ENCODE measurements at places on chromosomes 16 and 17.
A peak's percentile ranks its signal among the peaks of the same experiment; 100 is the strongest.

DNA sequence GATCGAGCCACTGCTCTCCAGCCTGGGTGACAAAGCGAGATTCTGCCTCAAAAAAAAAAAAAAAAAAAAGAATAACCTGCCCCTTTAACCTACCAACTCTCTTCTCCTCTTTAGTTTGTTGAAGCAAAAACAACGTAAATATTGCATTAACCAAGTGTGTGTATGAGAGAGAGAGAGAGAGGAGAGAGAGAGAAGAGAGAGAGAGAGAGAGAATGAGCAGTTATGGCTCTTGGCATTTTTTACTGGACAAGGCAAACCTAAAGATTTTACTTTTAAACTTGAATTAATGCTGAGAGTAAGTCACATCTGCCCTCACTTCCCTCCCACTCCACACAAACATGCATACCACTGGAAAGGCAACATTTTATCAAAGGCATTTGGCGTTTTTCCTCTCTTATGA is 3.0 kb upstream of the SLFN5 start:
- DNase-seq = no peak

DNA sequence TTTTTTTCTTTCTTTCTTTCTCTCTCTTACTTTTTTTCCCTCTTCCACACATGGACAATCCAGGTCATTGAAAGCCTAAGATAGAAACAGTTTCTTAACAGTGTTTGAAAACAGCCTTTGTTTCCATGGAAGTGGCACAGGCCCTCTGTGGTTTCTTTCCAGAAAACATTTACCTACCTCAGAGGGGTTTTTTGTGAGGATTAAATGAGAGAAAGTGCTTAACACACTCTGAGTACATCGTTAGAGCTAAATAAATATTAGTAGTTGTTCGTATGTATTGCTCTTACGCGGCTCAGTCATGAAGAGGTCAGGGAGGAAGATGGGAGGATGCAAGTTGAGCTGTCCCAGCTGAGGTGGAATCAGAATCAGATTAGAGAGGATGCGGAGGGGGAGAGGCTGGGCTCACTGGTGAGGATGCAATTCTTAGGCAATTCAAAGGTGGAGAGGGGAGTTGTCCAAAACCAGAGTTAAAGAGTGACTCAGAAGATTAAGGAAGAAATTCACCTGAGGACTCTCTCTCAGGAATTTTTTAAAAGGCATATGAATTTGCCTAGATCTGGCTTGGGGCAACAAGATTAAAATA is 345.4 kb downstream of the PMP22 start:
- no peak for DNase-seq

DNA sequence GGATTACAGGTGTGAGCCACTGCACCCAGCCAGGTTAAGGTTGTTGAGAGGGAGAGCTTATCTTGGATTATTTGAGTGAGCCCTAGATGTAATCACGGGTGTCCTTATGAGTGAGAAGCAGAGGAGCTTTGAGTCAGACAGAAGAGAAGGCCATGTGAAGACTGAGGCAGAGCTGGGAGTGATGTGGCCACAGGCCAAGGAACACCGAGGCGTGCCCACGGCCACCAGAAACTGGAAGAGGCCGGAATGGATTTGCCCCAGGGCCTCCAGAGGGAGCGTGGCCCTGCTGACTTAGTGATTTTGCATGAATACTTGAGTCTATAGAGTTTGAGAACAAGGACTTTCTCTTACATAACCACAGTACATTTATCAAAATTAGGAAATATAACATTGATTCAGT is 137.7 kb downstream of the RPTOR start:
- DNase-seq = no peak

DNA sequence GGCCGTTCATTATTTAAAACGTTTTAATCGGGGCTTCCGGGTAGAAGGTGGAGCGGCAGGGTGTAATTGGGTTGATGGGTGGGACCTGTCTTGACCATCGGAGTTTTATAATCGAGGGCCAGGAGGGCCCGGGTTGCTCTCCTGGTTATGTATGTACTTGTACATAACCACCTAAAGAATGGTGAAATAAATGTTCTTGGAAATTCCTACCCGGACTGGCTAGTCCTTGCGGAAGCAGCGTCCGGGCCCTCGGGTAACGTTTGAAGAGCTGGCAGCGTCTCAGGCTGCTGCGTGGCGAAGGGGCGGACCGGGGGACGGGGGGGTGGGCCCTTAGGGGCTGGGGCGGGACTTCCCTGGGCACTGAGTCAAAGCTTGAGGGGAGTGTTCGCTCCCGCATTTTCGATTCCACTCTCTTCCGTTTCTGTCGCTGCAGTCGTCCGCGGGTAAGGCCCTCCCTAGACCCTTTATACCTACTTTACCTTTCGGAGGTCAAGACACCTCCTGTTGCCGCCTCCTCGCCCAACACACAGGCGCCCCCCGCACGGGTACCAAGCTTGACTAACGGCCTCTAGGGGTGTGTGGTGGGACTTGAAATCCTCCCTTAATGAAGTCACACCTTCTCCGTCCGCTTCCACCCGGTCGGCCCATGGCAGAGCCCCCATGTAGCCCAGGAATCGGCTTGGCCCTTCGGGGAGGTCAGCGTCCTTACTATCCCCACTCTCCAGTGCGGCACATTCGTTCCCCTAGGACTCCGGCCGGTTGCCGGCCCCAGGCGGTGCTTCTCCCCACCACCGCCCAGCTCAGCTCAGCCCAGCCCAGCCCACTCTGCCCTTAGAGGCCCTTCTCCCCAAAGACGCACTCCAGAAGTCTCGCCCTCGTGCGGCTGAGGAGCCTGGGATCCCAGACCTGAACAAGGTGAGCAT is at the start of gene TMEM106A:
Gene TMEM106A, plus strand, starts transcription at position 396 of the 923 bp plus-strand sequence. CDS start 1,167 bp downstream, outside the sequence.
- peak; percentile 97 for DNase-seq

DNA sequence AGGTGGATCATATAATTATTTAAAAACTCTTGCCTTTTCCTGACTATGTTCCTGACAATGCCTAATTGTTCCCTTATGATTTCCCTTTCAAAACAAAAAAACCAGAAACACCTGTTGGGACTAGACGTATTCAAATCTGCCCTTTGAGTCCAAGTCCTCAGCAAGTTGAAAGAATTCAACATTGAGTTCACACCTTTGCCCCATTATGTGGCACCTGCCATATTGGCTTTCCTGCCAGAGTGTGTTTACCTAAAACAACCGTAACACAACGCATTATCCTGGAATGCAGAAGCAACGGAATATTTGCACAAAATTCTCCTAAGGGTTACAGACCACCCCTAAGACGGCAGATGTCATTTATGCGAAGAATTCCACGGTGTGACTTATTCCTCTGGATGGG is 105.9 kb downstream of the ZFHX3 start:
- DNase-seq = no peak

DNA sequence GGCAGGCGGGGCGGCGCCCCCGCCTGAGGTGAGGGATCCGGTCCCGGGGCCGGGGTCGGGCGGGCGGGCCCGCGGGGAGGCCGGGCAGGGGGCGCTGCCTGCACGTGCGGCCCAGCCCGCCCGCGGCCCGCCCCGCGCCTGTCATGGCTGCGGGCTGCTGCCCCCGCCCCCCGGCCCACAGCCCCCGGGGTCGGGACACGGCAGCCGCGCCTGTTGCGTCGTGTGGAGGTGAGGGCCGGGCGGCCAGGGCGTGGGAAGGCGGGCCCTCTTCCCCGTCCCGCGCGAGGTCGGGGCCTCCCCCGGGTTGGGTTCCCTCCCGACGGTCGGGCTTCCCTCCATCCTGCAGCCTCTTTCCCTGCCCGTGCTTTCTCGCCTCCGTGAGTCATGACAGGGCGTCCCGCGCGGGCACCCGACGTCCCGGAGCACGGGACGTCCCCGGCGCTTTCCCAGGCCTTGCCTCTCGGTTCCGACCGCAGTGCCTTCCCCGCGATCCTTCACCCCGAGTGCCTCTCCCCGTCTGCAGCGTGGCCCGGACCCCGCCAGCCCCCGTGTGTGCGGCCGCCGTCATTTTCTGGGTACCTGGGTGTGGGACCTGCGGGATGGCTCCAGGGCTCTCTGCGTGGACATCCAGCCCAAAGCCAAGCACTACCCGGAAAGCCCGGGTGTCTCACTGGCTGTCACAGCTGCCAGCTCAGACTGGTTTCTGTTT is 76.7 kb downstream of the CHD9 start:
- DNase-seq = peak; percentile 92

- no peak for DNase-seq
These were observed 232.8 kb upstream of the SALL1 start for GRCh38 chr16:51383909-51384308.

DNA sequence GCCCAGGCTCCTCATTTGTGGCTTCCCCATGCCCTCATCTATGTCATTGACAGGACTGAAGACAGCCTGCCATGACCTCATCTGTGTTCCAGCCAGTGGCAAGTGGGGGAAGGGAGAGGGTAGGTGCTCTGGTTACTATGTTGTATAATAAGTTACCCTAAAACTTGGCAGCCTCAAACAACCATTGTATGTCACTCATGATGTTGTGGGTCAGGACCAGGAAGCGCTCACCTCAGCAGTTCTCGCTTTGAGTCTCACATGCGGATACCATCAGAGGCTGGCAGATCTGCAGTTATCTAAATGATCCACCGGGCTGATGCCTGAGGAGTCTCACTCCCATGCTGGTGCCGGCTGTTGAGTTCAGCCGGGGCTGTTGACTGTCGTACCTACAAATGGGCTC is 89.0 kb upstream of the TMEM97 start:
- DNase-seq = no peak

GRCh38 chr16:89048090-89048725 is 45.4 kb upstream of the ACSF3 start:
- DNase-seq = no peak

DNA sequence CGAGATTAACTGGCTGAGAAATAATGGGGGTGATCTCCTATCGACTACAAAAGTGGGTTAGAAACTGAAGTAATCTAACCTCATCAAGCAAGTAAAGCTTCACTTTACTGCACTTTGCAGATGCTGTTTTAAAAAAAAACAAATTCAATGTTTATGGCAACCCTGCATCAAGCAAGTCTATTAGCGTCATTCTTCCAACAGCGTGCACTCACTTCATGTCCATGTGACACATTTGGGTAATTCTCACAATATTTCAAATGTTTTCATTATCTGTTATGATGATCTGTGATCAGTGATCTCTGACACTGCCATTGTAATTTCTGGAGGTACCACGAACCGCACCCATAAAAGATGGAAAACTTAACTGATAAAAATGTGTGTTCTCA is 70.8 kb downstream of the KANSL1 start:
- no peak for DNase-seq

DNA sequence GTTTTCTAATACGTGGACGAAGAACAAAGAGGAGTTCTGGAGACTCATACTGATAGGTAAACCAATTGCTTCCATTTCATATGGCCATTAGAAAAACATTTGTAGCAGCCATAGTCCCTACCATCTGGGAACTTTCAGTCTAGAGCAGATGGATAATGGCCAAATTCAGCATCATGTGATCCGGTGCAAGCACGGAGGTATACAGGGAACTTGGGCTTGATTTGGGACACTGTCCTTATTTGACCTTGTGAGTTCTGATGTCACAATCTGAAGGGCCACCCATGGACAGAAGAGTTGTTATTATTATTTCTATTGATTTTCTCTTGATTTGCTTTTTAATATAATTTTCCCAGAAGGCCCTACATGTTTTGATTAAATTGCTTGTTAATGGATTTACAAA is 154.6 kb upstream of the ZNF267 start:
- DNase-seq = no peak

- DNase-seq = no peak
These were observed 126.6 kb downstream of the LAT start for GRCh38 chr16:29111421-29111820.

DNA sequence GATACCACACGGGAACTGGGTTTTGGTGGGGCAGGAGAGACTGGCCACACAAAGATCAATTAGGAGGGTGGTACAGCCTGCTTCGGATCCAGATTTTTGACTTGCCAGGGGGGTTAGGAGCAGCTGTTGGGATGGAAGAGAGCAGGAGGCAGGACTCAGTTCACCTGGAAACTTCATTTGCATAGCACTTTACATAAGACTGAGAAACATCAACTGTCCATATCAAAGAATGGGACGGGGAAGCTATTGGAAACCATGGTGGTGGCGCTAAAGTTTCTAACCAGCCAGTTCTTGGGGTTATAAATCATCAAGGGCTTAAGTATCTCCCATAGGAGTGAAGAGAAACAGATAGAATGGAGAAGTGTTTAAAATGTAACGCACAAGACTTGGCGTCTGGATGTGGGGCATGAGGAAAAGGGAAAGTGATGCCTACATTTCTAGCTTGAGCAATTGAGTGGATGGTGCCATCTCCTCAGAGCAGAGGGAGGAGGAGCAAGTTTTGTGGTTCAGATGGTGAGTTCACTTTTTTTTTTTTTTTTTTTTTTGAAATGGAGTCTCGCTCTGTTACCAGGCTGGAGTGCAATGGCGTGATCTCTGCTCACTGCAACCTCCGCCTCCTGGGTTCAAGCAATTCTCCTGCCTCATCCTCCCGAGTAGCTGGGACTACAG is 6.4 kb upstream of the SRCAP start:
- peak; percentile 82 for DNase-seq

GRCh38 chr16:1096169-1097082 is at the start of gene C1QTNF8:
C1QTNF8 (minus strand) TSS chr16:1096244; CDS start chr16:1094922, 1,322 bp downstream.
- no peak for DNase-seq

GRCh38 chr16:54685682-54686081 is 245.0 kb upstream of the IRX5 start:
- DNase-seq = no peak

GRCh38 chr17:19302791-19303331 is 59.7 kb downstream of the B9D1 start:
- DNase-seq = peak; percentile 74

DNA sequence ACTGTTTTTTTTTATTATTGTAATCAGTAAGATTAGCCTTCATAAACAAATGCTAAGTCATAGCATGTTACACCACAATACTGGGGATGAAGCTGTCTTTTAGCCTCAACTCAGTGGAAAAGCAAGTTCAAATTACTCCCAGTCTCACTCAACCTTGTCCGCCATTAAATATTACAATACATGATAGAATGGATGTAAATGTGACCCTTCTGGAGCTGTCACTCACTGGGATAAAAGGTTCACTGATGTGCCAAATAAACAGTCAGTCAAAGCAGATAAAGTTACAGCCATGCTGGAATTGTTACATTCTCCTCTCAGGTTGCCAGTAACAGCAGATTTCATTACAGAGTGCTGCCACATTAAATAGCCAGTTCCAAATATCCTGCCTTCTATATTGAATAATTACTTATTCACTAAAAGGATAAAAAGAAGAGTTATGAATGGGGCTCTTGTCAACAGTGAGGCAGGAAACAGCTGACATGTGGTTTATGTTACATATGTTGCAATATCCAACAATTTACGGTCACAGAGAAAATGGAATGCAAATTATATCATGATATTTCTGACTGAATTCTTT is 53.4 kb downstream of the BRIP1 start:
- DNase-seq = peak; percentile 3

GRCh38 chr17:83201206-83202001 is 122.0 kb downstream of the METRNL start:
- DNase-seq = no peak

- no peak for DNase-seq
These were observed 118.5 kb upstream of the ZNF267 start for GRCh38 chr16:31754998-31755615.

DNA sequence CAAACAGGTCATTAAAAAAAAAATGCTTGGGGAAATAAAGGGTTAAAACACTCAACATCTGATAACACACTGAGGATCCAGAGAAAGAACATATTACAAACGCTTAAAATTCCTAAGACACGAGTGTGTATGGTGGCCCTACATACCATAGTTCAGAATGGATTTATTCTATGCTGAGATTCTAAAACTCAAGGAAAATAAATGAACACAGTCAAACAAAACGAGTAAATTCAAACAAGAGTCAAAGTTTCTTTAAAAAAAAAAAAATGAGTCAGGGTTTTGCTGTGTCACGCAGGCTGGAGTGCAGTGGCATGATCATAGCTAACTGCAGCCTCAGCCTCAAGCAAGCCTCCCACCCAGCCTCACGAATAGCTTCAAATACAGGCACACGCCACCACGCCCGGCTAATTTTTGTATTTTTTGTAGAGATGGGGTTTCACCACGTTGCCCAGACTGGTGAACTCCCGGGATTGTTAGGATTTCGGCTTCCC is 17.4 kb downstream of the CRK start:
- no peak for DNase-seq

All from suppressor macrophage treated with lipopolysaccharide for 1 hour (primary cell).